Progenitor cell of endocrine pancreas (in vitro differentiated cells): ENCODE measurements at places on chromosomes 7 and 10.

GRCh38 chr10:132322586-132323048 is 9.4 kb upstream of the LRRC27 start:
- DNase-seq: no peak
- H3K27ac ChIP-seq: no peak overlapping the region
- H3K27me3 ChIP-seq: no peaks in the 10 kb centered on the region
- H3K36me3 ChIP-seq: peaks cover 17% of the 10 kb centered on the region
- no peaks in the 10 kb centered on the region for H3K4me1 ChIP-seq
- H3K4me3 ChIP-seq: no peak overlapping the region

- DNase-seq: no peak
- peaks cover 10% of the 10 kb centered on the region for H3K27me3 ChIP-seq
- H3K4me3 ChIP-seq: no peak overlapping the region
- peaks cover 11% of the 10 kb centered on the region for H3K4me1 ChIP-seq
- H3K36me3 ChIP-seq: peaks cover 1% of the 10 kb centered on the region
- peak overlapping the region; percentile 55 for H3K27ac ChIP-seq
Measured at GRCh38 chr7:156479596-156479995, 161.0 kb upstream of the RNF32 start.

DNA sequence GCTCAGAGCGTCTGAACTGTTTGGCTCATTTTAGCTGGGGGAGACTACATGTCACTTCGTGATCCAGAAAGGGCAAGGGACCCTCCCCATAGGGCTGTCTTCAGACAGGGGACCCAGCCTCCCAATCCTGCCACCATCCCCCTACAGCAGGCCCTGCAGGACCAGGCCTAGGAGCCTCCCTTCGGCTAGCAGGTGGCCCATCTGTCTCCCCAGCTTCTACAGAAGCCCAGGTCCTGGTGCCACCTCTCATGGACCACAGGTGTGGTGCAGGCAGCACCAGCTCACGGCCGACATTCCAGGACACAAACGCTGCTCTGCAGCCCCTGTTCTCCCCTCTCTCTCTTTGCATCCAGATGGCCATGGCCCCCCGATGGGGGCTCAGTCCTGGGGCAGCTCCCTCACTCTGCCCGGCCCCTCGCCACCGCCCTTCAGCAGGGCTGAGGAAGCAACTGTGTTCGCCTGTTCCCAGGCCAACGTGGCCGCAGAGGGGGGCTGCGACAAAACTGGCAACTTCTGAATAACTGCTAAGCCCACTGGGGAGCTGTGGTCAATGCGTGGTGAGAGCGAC is 10.3 kb downstream of the TECPR1 start:
- no peaks in the 10 kb centered on the region for H3K27me3 ChIP-seq
- H3K4me1 ChIP-seq: no peaks in the 10 kb centered on the region
- peaks cover 10% of the 10 kb centered on the region for H3K36me3 ChIP-seq
- no peak overlapping the region for H3K4me3 ChIP-seq

DNA sequence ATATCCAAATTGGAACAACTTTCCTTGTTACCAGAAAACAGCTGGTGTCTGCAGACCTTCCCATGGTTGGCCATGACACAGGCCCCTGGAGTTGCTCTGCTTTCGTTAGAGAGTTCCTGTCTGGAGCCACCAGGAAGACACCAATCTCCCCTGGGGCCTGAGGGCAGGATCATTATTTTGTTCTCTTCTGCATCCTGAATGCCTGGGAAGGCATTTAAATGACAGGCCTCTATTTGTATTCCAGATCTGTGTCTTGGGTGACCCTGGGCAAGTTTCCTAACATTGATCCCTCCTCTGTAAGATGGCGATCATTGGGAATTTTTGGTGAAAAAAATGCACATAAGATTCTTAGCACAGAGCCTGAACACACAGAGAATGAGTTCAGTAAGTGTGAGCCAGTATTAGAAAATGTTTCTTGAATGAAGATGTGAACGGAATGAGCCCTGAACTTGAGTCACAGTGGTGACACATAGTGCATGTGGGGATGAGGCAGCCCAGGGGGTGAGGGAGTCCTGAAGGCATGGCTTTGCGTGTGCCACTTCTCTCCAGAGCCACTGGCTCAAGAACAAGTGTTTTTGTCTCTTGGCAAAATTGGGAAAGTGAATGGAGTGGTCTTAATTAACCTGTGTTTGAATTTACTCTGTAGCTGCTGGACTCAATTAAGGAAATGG is 28.4 kb downstream of the BMPER start:
- H3K4me1 ChIP-seq: no peaks in the 10 kb centered on the region
- peaks cover 51% of the 10 kb centered on the region for H3K27me3 ChIP-seq
- no peak overlapping the region for H3K4me3 ChIP-seq
- no peak overlapping the region for H3K27ac ChIP-seq
- H3K36me3 ChIP-seq: no peaks in the 10 kb centered on the region
- DNase-seq: no peak

DNA sequence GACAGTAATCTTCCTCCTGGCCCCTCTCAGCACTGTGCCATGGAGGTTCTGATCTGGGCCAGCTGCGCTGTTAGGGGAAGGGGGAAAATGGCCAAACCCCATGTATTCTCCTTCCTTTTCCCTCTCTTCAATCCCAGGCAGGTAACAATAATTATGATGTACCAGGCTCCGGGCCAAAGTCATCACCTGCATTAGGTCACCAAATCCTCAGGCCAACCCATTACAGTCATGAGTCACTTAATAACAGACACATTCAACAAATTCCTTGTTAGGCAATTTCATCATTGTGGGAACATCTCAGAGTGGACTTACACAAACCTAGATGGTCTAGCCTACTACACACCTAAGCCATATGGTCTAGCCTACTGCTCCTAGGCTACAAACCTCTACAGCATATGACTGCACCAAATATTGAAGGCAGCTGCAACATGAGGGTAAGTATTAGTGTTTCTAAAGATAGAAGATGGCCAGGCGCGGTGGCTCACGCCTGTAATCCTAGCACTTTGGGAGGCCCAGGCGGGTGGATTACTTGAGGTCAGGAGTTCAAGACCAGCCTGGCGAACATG is 2.2 kb upstream of the HSPB1 start:
- H3K4me3 ChIP-seq: no peak overlapping the region
- H3K4me1 ChIP-seq: peaks cover 19% of the 10 kb centered on the region
- H3K27me3 ChIP-seq: peaks cover 4% of the 10 kb centered on the region
- no peaks in the 10 kb centered on the region for H3K36me3 ChIP-seq
- no peak for DNase-seq
- no peak overlapping the region for H3K27ac ChIP-seq

DNA sequence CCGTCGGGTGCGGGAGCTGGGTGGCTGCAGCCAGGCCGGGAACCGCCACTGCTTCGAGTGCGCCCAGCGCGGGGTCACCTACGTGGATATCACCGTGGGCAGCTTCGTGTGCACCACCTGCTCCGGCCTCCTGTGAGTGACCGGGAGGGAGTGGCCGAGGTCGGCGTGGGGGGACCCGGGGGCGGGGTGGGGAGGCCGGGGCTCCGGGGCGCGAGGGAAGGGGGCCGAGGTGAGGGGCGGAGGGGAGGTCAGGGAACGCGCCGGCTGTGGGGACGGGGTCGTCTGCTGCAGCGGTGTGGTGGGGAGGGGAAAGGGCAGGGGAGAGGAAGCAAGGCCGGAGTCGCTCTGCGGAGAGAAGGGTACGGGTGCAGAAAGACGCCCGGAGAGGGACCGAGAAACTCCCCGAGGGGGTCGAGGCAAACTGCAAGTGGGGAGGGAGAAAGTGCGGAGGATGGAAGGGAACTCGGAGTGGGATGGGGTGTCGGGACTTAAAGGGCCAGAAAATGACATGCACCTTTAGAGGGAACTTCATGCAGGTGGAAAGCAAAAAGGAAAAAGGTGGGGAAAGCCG is 518 bp downstream of the AGFG2 start:
- DNase-seq: no peak
- H3K27me3 ChIP-seq: no peaks in the 10 kb centered on the region
- no peaks in the 10 kb centered on the region for H3K36me3 ChIP-seq
- peak overlapping the region; percentile 77 for H3K27ac ChIP-seq

DNA sequence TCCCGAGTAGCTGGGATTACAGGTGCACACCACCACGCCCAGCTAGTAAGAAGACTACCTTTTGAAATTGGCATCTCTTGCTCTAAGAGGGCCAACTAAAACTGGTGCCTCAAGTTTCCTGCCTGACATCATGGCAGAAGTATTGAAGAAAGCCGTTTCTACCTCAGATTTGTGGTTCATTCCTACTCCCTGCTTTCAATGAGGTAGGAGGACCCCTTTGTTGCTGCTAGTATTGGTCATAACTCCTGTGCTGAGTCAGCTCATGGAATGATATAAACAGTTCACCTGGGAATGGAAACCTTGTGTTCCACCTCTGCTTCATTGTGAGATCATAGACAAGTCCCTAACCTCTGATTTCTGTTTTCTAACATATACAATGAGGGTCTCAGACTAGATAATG is 82.8 kb downstream of the CDK6 start:
- no peak for DNase-seq
- no peak overlapping the region for H3K4me3 ChIP-seq
- H3K4me1 ChIP-seq: peaks cover 14% of the 10 kb centered on the region
- H3K27ac ChIP-seq: no peak overlapping the region
- peaks cover 6% of the 10 kb centered on the region for H3K36me3 ChIP-seq
